A549 treated with DMSO at 1 μM for 4 hours (cell line): ENCODE measurements at places on chromosomes 12 and 14. TPM values are rescaled to one million over a fixed set of nuclear protein-coding genes. Genes with fewer than 3 reads are reported as not detected.

The ASCL1 gene
- 0.03 TPM in 2 of 5 replicates, not detected in the others for total RNA-seq

The ANKS1B gene
- total RNA-seq: 0.49 to 1.1 TPM (median 0.57 TPM) in 5 replicates

The VPS29 gene
- total RNA-seq: 135 to 153 TPM (median 148 TPM) in 5 replicates

The DENND5B gene
- 14.1 to 19.4 TPM (median 17.9 TPM) in 5 replicates for total RNA-seq

The IAPP gene
- not detected in 5 replicates for total RNA-seq

The FZD10 gene
- total RNA-seq: not detected in 5 replicates

The SINHCAF gene
- 49.2 to 71.7 TPM (median 64.9 TPM) in 5 replicates for total RNA-seq
